ENCODE measurements at places on chromosomes 16 and 17.

- DNase-seq, result no peak
These were observed 56.5 kb downstream of the ACTG1 start for GRCh38 chr17:81456091-81456490.

GRCh38 chr17:2795441-2796163 is 636 bp upstream of the RAP1GAP2 start:
- no peak for DNase-seq

DNA sequence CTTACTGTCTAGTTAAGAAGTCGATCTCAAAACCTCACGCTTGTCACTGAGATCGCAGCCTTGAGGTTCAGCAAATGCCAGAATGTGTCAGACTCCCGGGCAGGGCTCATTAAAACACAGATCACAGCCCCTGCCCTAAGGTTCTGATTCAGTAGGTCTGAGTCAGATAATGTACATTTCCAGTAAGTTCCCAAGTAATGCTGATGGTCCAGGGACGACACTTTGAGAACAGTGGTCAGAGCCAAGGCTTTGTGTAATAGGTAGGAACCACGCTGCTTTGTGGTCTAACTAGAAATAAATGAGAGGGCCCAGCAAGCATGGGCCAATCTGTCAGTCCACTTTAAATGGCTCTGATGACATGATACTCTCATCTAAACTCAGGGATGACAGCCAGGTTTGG is 228.6 kb downstream of the ZFHX3 start:
- DNase-seq, result no peak

GRCh38 chr16:86756882-86757703 is 178.7 kb downstream of the FOXL1 start:
- DNase-seq, result no peak

GRCh38 chr16:23016368-23016767 is 132.9 kb downstream of the USP31 start:
- no peak for DNase-seq

DNA sequence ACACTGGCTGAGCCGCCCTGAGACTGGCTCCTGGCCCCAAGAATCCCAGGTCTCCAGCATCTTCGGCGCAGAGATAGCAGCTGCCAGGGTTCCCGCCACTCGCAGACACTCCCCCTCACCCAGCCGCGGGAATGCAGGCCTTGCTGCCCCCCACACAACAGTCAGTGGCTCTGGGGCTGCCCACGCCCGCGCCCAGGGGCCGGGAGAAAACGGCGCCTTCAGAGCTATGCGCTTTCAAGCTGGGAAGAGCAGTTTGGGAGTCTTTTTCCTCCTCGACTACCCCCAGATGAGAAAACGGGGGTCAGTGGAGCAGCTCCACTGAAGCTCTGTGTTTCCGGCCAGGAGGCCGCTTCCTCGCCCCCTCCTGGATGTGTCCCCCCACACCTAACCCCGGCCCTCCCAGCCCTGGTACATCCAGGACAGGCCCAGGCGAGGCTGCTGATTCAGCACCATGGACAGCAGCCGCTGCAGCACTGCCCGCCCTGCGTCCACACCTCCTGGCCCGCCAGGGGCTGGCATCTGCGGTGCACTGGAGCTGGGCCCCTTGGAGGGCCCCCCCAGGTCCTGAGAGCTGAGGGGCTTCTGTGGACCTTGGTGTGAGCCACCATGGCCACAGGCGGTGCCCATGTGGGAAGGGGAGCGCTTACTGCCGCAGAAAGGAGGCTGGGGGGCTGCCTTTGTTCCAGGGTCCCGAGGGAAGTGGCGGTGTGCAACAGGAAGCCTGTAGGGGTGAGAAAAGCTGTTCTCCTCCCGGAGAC is 35.7 kb downstream of the CACNA1H start:
- peak; percentile 13 for DNase-seq

GRCh38 chr17:74244128-74244527 is 29.9 kb upstream of the DNAI2 start:
- DNase-seq, result no peak

DNA sequence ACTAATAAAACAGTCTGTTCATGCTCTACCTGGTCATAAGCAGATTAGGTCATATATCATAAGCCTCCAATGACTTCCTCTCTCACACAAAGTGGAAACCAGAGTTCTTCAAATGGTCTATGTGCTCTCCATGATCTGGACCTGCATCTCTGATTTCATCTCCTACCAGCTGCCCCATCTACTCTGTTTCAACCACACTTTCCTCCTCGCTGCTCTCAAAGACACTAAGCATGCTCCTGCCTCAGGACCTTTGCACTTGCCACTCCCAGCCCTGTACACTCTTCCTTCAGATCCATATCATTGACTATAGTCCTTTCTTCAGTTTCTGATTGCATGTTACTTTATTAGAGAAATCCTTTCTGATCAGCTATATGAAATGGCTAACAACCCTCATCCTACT is 196.8 kb downstream of the PHKB start:
- no peak for DNase-seq

- DNase-seq, result no peak
These were observed 5.1 kb downstream of the CBX8 start for GRCh38 chr17:79791735-79792161.

GRCh38 chr16:78918805-78919305 is 681.7 kb downstream of the MAF start:
- DNase-seq, result no peak

- no peak for DNase-seq
These were observed 95.5 kb downstream of the PMP22 start for GRCh38 chr17:15169676-15170075.

- no peak for DNase-seq
These were observed 18.4 kb upstream of the ITGA3 start for GRCh38 chr17:50037321-50038107.

DNA sequence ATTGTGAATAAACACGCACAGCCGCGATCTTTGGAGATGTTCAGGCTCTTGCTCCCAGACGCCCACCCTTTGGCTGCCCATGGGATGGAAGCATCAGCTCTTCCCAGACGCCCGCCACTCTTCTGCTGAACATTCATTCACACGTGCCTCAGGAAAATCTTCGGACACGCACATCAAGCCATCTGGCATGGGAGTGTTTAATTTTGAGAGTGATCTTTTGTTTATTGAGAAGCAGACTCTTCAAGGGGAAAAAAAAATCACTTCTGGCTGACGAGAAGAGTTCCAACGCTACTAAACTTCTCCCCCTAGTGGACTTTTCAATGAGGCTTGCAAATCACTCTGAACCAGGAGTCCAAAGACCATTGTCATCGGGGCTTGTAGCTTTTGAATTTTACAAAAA is 62.0 kb upstream of the NUDT7 start:
- DNase-seq, result no peak

- DNase-seq, result no peak
These were observed 51.5 kb upstream of the EMP2 start for GRCh38 chr16:10631886-10632285.

DNA sequence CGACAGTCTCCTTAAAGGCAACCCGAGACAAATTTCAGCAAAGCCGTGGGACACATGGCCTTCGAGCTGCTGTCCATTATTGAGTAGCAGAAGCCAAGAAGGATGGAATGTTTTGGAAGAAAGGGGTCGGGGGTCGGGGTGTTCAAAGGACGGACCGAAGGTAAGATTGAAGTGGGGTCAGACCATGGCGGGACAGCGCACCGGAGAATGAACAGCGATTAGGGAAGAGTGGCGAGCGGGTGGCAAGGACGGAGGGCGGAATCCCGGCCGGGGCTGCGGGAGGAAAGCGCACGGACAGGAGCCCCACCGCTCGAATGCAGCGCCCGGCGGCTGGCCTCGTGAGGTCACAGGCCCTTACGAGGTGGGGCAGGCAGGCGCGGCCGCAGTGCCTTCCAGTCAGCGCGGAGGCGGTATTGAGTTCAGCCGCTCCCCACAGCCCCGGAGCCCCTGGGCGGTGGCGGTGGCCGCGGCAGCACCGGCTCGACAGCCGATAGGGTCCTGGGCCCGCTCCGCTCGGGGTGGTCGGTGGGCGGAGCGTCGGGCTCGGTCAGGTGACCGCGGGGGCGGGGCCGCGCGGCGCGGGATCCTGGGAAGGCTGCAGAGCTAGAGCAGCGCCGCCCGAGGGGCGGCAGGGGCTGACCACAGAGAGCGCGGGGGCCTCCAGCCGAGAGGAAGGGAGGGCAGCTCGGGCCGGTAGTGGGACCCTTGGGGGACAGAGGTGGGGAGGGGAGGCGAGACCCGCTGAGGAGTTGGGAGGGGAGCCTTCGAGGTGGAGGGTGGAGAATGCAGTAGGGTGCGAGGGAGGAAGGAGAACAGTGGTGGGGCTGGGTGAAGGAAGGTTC is at the start of gene EFCAB13:
EFCAB13 (plus strand) TSS at position 574 of the 842 bp plus-strand sequence. CDS start 4,399 bp downstream, outside the sequence.
- peak; percentile 55 for DNase-seq

- DNase-seq, result no peak
These were observed 23.1 kb downstream of the STAT5A start for GRCh38 chr17:42311240-42312034.

DNA sequence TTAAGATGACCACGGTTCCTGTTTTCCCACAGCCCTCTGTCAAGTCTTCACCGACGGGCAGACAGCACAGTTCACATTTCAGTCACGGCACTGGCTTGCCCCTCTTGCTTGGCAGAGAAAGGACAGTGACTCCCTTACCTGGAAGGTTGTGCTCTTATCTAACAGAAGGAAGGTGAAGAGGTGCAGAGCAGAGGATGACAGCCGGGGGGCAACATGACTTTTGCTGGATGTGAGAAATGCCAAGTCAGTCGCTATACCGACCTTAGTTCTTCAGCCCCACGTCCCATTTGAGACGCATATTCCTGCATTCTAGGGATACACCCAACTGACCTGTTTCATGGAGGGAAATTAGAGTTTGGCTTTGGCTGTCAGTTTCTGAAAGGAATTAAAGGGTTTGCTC is 492.3 kb downstream of the NPIPA7 start:
- no peak for DNase-seq

GRCh38 chr16:20393801-20394577 is 10.5 kb downstream of the PDILT start:
- no peak for DNase-seq

DNA sequence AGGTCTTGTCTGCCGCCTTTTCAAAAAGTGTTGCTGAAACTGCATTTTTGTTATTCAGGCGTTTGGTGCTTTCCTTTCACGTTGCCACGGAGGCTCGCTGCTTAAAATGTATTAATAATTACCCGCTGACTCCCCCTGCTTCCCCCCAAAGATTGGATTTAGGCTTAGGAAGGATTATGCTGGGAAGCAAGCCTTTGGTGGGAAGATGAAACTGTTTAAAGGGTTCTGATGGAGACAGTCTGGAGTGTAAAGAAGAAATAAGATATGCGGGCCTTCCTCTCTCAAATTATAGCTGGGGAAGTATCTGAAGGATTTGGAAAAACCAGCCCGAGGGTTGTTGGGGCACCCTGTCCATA is 1.1 kb downstream of the KSR1 start:
- no peak for DNase-seq

DNA sequence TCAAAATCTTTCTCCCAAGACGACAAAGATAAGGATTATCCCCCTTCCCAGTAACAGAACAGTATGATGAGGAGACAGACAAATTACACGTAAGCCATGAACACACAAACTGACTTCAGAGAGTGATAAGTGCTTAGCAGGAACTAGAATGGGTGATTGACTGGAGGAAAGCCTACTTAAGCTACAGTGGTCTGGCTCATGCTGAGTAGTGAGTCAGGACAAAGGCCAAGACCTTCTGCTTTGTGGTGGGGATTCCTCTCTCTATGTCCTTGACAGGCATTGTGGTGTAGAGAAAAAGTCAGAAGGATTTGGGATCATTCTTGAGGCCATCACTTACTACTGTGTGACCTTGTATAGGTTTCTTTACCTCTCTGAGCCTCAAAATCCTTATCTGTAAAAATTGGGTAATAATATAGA is 381.9 kb upstream of the CCL2 start:
- no peak for DNase-seq

- no peak for DNase-seq
These were observed 23.5 kb downstream of the ORC6 start for GRCh38 chr16:46712911-46713310.

DNA sequence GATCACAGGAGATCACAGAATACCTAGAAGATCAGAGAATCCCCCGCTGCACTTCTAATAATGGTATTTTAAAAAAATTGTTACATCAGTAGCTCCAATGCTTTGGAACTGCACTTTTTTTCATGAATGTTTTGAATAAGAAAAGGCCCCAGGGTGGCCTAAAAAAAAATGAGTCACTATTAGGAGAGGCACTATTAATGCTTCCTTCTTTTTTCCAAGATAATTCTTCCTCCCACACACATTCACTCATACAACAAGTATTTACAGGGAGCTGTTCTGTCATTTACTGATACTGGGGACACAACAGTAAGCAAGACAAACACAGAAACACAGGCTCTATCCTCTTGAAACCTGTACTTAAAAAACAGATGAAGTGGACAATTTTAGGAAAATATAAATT is 675 bp upstream of the PDZD9 start:
- no peak for DNase-seq

DNA sequence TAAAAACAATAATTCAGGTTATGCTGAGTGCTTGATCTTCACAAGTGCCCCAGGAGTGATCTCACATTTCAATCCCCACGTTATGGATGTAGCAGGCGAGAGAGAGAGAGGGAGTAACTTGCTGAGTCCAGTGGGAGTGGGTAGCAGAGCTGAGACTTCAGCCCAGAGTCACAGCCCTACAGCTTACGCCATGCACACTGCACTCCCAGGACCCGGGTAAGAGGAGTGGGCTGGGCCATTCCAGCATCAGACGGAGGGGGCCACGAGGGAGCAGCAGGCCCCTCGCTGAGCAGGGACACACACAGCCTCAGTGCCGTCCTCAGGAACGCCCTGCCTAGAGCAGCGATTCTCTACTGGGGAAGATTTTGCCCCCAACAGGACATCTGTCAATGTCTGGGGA is 9.8 kb upstream of the KIF19 start:
- DNase-seq, result no peak

DNA sequence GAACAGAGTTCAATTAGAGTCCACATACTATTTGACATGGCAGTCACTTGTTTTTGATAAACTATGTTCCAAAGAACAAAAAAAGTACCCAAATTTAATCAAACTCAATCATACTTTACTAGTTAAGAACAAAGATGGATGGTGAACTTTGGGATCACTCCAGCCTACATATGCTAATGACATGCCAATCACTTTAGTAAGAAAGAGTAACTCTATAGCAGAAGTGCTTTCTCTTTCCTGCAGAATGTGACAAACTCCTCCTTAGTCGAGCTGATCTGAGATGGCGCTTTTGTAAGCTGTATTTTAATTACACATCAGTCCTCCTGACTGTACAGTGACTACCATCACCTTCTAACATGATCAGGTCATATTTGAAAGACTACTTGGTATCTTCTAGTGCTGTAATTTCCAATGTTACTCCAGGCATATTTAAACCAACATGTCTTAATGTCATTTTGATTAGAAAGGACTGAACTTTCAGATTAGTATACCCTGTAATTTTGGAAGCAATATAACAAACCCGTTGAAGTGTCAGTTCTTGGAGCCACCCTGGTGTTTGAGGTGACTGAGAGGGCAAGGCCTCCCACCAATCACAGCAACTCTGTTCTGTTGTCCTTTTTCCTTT is 4.1 kb downstream of the NETO2 start:
- DNase-seq, result no peak

GRCh38 chr17:77471984-77472461 is 331.3 kb downstream of the SEC14L1 start:
- no peak for DNase-seq
